ENCODE measurements at places on chromosomes 1 and 21. TPM values are rescaled to one million over a fixed set of nuclear protein-coding genes. Genes with fewer than 3 reads are reported as not detected.

Gene RASSF5
- polyA plus RNA-seq, result 7.0 TPM

Gene OR2T11
- not detected for polyA plus RNA-seq

Gene DYRK3
- polyA plus RNA-seq, result 9.0 TPM

Gene SLC1A7
- polyA plus RNA-seq, result 0.08 TPM

Gene ARF1
- 381 TPM for polyA plus RNA-seq

Gene FNDC5
- polyA plus RNA-seq, result 60.8 TPM

Gene DRAXIN
- polyA plus RNA-seq, result 1.3 TPM

Gene LRRC7
- polyA plus RNA-seq, result 5.7 TPM

Gene FAM177B
- 0.15 TPM for polyA plus RNA-seq

Gene SLX9
- 14.0 TPM for polyA plus RNA-seq

Gene RIMKLA
- polyA plus RNA-seq, result 0.40 TPM

Gene KCNAB2
- 4.5 TPM for polyA plus RNA-seq

Gene PLA2G2A
- polyA plus RNA-seq, result 0.27 TPM

Gene HDAC1
- polyA plus RNA-seq, result 162 TPM

Gene HRNR
- 0.91 TPM for polyA plus RNA-seq

Gene SPRR3
- not detected for polyA plus RNA-seq

Gene FCRL2
- not detected for polyA plus RNA-seq

Gene OR2T29
- not detected for polyA plus RNA-seq

Gene ATAD3A
- 20.2 TPM for polyA plus RNA-seq

Gene TRAPPC10
- polyA plus RNA-seq, result 40.8 TPM

Gene TMEM81
- polyA plus RNA-seq, result 4.0 TPM

Gene VSIG8
- polyA plus RNA-seq, result 0.13 TPM

Gene LCE1A
- polyA plus RNA-seq, result not detected

Gene NR0B2
- 1.7 TPM for polyA plus RNA-seq

Gene NAV1
- 18.8 TPM for polyA plus RNA-seq

Gene LY9
- polyA plus RNA-seq, result 0.17 TPM

Gene GJB5
- polyA plus RNA-seq, result 0.54 TPM

Data from right renal pelvis (tissue), 4 donors.